ENCODE measurements at places on chromosomes 2 and 18. TPM values are rescaled to one million over a fixed set of nuclear protein-coding genes. Genes with fewer than 3 reads are reported as not detected.

Gene AMMECR1L
- 12.9 TPM for total RNA-seq

Gene APOB
- total RNA-seq, result under 0.01 TPM

Gene TXNDC2
- under 0.01 TPM for total RNA-seq

Gene FLACC1
- total RNA-seq, result 2.0 TPM

Gene IL1F10
- total RNA-seq, result not detected

Gene HOXD9
- total RNA-seq, result 0.17 TPM

Gene BOLL
- total RNA-seq, result not detected

Gene IWS1
- 34.2 TPM for total RNA-seq

Gene ALKAL2
- total RNA-seq, result not detected

Gene CNTNAP5
- not detected for total RNA-seq

Gene TUBA3E
- not detected for total RNA-seq

Gene VIT
- 2.3 TPM for total RNA-seq

Gene AKAIN1
- not detected for total RNA-seq

Gene ACMSD
- not detected for total RNA-seq

Gene DSG4
- not detected for total RNA-seq

Gene RPE
- total RNA-seq, result 110 TPM

Gene HMSD
- 0.15 TPM for total RNA-seq

All from smooth muscle cell of trachea (primary cell).